ENCODE measurements at places on chromosomes 2 and 18.

DNA sequence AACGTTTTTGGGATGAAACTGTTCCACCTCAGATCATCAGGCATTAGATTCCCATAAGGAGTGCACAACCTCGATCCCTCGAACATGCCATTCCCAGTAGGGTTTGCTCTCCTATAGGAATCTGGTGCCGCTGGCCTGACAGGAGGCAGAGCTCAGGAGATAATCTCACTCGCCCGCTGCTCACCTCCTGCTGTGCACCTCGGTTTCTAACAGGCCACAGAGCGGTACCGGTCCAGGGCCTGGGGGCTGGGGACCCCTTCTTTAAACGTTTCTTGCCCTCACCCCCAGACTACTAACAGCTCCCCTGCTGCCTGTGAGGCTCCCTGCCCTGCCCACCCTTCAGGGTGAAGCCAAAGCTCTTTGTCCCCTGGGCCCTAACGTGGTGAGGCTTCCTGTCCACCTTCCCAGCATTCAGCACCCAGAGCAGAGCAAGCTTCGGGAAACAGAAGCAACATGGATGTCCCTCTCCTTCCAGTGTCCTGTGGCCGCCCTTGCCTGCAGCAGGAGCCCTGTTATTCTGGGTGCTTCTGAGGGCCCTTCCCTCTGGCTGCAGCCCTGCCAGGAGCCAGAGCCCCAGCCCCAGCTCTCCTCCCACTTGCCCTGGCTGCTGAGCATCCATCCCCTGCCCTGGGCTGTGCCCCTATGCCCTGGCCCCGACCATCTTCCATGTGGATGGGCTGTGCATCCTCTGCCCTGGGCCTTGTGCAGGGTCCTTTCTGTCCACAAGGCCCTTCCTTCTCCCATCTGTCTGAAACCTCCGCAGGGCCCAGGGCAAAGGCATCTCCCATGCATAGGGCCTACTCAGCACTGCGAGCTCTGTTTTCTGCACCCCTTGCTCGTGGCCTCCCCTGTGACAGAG lies 140.1 kb downstream of the MBP start:
- no peak for DNase-seq

GRCh38 chr2:135817951-135818350 lies 19.0 kb downstream of the LCT start:
- no peak for DNase-seq

DNA sequence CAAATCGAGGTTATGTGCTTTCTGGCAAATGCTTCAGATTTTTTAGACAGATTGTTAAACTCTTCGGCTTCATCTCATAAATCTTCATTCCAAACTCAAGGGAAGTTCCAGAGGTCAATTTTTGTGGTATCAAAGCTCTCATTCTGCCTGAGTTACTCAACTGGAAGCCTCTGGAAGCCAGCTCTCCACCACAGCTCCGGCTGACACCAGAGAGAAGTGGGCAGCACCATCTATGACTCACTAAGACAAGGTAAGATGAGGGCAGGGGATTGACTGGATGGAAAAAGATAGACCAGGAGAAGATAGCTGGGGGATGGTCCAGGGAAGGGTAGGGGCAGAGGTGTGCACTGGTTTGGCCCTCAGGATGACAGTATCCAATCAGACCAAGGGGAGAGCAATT lies 137.3 kb upstream of the HNRNPA3 start:
- DNase-seq = no peak

DNA sequence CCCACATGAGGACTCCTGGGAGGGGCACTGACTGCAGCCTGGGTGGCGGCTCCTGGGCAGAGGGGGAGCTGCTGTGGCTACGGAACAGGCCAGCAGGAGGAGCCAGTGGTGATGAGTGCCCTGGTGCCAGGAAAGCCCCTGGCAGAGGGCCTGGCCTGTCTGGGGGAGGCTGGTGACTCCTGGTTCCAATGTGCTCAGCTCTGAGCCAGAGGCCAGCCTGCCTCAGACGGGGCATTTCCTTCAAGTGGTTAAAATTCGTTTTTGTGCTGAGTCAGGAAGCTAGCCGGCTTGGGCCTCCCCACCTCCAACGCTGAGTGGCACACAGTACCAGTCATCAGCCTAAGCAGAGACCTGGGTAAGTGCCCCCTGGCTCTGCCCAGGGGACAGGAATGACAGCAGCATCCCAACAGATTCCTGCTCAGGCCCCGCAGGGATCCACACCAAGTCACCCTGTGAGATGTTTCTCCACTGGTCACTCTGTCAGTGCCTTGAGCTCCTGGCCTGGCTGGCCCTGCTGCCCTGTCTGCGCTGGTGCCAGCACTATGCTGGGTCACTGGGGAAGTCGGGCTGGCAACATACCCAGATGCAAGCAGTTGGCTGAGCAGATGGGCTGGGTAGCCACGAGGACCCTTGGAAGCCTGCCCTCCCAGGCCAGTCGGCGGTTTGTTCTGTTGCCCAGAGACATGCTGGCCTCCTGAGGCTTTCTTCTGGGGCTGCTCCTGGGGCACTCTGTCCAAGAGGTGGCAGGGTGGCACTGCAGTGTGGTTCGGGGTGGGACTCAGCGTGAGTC lies 7.1 kb upstream of the KLF11 start:
- peak; percentile 54 for DNase-seq

DNA sequence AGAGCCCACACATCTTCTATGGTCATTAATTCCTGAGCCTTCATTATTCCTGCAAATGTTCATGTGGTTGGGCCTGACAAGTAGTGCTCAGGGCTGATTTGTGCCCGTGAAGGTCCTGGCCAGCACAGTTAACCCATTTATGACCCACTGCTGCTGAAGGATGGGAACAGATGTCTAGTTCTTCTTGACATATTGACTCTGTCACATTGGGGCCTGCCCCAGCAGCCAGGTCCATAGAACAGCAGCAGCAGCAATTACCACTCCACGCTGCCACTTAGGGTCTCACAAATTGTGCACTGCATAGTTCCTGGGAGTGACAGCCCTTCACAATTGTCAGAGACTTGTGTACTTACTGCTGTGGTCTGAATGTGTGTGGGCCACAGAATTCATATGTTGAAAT lies 442.3 kb upstream of the RGPD4 start:
- no peak for DNase-seq

DNA sequence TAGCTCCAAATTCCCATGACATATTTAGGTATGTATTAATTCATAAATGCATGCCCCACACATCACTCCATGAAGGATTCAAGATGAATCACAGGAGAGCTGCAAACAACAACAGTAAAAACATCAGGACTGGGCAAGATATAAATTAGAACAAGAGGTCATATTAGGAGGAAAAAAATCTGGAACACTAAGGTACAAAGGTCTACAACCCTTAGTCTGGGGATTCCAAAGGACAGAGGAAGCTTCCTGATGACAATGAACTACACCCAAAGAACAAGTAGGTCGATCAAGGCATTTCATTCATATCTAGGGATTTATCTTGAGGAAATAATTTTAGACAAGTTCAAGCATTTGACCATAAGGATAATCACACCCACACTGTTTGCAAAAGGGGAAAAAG lies 14.5 kb downstream of the VPS4B start:
- DNase-seq = no peak

- no peak for DNase-seq
Measured at GRCh38 chr2:238719641-238720040, 128.2 kb upstream of the TWIST2 start.

- DNase-seq = no peak
Measured at GRCh38 chr18:23756590-23757436, 67.6 kb downstream of the LAMA3 start.

DNA sequence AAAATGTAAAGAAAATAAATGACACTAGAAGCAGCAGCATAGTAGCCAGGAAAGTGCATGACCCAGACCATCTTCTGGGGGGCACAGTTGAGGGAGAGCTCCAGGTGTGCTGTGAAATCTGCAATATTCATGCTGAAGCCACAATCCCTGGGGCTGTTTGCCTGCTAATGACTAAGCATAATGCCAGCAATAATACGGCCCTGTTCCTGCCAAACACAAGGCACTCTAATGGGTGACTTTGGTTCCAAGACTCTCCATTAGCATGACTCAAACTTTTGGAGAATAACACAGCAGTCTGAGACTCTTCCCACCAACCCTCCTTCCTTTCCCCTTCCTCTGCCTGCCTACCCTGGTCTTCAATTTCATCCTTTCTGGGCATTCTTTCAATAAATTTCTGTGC lies 77.9 kb upstream of the DOCK10 start:
- no peak for DNase-seq

GRCh38 chr2:230877116-230877758 lies 12.5 kb downstream of the ITM2C start:
- no peak for DNase-seq

DNA sequence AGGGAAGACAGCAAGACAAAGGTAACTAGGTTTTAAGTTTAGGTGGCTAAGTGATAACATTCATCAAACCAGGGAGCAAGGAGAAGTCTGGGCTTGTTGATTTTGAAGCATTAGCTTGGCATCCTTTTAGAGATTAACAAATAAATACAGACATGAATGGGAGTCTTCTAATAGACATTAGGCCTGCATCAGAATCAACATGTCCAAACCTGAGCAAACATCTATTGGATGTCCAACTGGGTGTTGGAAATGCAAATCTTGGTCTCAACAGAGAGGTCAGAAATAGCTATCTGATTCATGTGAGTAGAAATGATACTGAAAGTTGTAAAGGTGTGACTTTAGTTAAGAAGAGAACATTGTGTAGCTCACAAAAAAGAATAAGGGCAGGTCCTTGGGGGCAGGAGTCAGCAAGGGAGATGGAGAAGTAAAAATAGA lies 85.5 kb upstream of the RND3 start:
- no peak for DNase-seq

DNA sequence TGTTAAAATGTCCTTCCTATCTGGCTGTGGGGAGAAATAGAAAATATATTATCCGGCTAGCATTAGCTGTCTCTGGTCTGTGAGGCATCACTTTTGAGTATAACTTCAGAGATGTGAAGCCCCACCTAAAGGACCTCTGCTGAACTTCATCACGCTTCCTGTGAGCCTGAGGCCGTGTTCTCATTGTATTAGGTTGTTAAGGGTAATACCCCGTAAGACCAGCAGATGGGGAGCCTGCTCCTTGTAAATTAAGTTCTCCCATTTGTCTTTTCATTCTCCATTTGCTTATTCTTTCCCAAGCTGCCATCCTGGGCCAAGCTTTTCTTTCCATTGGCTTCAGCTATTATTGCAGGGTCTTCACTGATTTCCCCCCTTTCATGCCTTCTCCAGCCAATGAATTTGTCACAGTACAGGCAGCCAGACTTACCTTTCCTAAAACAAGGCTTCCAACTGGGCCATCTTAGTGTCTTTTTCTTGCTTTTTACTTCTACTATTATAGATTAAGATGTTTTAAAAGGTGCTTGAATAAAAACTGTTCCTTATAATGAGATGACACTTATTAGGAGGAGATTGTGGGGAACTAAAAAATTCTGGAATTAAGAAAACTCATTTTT lies 12.4 kb downstream of the NIF3L1 start:
- peak; percentile 87 for DNase-seq

DNA sequence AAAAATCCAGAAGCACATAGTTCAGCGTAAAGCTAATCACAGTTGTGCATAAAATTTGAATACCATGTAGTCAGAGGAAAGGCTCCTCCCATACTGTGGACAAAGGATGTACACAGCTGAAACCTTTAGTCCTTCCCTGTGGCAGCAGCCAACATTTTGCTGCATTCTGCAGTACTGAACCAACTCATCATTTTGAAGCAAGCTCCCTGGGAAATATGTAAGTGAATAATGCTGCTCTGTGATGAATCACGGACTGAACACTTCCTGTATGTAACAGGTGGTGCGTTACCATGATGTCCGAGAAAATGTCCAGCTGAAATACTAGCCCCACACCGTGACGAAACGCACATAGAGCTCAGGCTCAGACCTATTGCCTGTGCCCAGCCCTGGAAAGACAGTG lies 421.1 kb upstream of the RAB12 start:
- DNase-seq = no peak

DNA sequence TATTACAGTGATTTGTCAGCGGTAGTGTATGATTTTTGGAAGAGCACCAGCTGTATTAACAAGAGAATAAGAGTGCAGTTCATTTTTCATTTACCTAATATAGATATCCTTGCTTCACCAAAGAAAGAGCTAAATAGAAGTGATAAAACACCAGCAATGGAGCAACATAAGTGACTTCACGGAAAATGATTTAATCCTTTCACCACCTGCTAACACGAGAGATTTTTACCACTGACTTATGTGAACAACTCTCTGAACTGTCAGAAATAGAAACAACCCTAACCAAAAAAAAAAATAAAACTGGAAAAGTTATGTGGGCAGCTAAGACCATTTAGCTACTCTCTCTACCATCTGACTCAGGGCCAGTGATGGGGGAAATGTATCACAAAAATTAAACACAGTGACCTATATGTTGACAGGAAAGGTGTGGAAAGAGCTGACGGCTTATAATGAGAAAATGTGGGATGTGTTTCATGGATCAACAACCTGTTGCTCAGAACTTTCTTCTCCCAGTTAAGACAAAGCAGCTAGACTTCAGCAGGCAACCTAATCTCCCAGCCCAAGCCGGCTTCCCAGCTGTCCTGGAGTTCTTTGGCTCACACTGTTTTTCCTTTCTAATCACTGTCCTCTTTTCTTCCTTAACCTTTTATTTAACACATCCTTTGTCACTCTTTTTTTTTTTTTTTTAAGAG lies 272.7 kb downstream of the SS18 start:
- no peak for DNase-seq

- DNase-seq = no peak
Measured at GRCh38 chr18:25243257-25243656, 108.7 kb downstream of the ZNF521 start.

GRCh38 chr2:75807992-75808391 lies 97.3 kb upstream of the GCFC2 start:
- no peak for DNase-seq

GRCh38 chr18:63040788-63041410 lies 278.7 kb downstream of the BCL2 start:
- DNase-seq = no peak

DNA sequence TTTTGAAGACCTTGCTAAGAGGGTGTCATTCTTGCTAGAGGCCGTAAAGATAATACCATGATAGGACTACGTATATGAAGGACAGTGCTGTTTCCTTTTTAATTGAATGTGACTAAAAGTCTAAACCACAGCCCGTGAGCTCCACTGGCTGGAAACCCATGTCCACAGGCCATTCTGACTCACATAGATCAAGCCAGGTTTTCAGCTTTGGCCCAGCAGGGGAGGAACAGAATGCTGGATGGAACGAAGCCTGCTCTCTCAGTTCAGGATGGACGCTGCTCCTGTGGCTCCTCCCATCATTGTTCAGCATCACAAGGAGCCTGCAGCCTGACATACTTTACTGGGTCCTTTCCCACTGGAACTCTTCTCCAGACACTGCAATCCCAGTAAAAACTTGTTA lies 47.6 kb downstream of the ALPK2 start:
- DNase-seq = peak; percentile 63

- no peak for DNase-seq
Measured at GRCh38 chr2:120326066-120326465, 19.9 kb upstream of the INHBB start.

DNA sequence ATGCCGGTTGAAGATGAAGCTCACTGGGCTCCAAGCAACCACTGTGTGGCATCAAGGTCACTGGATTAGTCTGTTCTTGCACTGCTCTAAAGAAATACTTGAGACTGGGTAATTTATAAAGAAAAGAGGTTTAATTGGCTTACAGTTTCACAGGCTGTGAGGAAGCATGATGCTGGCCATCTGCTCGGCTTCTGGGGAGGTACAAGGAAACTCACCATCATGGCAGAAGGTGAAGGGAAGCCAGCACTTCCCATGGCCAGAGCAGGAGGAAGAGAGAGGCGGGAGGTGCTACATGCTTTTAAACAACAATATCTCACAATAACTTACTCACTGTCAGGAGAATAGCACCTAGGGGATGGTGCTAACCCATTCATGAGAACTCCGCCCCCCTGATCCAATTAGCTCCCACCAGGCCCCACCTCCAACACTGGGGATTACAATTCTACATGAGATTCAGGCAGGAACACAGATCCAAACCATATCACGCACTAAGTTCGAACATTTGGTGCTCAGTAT lies 109.7 kb upstream of the MGAT5 start:
- DNase-seq = no peak

GRCh38 chr2:222499226-222499625 lies 74.9 kb downstream of the SGPP2 start:
- no peak for DNase-seq

Data from fibroblast of the conjunctiva (primary cell).